Kidney tubule cell (primary cell): ENCODE measurements at places on chromosomes 12 and 14.

DNA sequence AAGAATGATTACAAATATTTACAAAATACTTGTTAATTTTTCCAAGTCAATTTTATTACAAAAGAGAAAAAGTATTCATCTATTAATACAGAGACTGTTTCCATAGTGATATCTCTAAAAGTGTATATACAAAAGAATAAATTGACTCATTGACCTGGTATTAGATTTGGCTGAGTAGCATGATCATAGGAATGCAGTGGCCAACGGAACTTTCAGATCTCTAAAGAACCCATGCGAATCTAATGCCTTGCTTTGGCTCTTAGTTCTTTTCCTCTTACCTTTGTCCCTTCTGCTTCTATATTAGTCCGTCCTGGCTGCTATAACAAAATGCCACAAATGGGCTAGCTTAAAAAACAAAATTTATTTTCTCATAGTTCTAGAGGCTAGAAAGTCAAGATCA, 717.8 kb downstream of the TMTC2 start:
- DNase-seq, result peak; percentile 9

- no peak for DNase-seq
Observed at GRCh38 chr14:64942531-64943111, at the start of gene GPX2. Gene GPX2 (minus strand): TSS chr14:64942745. CDS start chr14:64942726, 19 bp downstream.

DNA sequence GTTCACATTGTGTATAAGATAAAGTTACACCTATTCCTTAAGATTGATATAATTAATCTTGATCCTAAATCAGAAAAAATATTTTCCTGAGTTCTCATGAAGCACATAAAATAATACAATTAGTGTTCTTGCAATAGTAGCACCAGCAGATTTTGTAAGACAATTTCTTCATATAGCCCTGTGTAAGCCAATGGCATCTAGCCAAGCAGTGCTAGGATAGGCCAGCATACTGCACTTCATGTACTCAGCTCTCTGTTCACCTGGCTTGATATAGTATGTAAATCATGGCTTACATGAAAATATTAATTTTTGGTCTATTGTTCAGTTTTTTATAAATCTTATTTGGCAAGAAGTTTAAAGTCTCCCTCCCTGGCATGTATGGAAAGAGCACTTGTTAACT, 1.9 kb downstream of the KLRF2 start:
- no peak for DNase-seq

GRCh38 chr12:89038831-89039512, 313.3 kb downstream of the DUSP6 start:
- DNase-seq, result no peak

DNA sequence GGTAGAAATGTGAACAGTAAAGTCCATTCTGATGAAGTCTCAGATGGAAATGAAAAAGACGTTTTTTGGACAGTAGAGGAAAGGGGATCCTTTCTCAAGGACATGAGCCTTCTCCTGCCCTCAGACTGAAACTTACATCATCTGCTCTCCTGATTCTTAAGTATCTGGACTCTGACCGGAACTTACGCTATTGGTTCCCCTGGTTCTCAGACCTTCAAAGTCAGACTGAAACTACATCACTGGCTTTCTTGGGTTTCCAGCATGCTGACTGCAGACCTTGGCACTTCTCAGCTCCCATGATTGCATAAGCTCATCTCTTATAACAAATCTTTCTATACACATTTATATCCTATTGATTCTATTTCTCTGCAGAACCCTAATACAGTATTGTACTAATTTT, 291.0 kb downstream of the SNAPC1 start:
- DNase-seq, result no peak

GRCh38 chr14:102947321-102948103, 25.0 kb downstream of the AMN start:
- no peak for DNase-seq

- no peak for DNase-seq
Observed at GRCh38 chr14:94677213-94677612, 65.0 kb downstream of the SERPINA3 start.

DNA sequence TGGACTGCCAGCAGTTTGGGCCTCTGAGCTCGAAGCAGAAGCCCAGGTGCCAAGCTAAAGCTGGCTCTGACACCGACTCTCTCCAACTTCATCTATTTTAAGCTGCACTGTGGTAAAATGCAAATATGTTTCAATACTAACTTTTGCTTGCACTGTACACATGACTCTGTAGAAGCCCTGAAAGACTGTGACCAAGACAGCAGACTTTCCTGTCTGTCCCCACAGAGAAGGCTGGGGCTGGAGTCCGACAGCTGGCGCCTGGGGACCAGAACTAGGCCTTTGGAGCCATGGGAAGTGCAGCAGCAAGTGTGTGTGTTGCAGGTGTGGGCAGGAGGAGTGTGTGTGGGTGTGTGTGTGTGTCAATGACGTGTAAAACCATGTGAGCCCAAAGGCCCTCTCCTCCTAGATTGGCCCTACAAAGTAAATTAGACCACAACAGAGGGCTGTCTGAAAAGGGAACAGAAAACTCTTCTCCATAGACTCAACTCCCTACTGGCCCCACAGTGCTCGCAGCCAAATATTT, 16.4 kb upstream of the RAB35 start:
- DNase-seq, result no peak

DNA sequence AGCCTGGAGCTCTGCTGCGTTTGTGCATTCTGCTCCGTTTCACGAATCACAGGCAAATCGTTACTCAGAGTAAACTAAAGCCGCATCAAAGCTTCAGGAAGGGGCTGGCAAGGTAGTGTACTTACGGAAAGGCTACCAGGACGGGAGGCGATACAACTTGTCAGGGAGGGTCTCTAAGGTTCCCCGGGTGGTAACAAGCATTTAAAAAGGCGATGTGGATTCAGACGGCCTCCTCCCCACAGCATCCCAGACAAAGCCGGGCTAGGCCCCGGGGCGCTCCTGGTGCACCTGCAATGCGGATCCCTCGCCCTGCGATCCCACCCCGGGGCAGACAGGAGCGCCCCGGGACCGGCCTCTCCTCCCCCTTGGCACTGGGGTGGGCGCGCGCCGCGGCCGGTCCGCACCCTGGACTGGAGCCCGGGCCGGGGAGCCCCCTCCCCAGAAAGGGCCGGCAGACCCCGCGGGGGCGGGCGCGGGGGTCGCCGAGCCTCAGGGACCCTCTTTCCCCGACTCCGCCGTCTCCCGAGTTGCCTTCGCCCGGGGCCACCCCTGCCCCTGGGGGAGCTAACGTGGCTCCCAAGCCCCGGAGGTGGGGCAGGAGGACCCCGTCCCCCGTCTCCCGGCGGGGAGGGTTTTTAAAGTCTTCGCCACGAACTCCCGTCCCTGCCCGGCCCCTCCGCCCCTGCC, 718 bp downstream of the CCDC92 start:
- DNase-seq, result peak; percentile 64

DNA sequence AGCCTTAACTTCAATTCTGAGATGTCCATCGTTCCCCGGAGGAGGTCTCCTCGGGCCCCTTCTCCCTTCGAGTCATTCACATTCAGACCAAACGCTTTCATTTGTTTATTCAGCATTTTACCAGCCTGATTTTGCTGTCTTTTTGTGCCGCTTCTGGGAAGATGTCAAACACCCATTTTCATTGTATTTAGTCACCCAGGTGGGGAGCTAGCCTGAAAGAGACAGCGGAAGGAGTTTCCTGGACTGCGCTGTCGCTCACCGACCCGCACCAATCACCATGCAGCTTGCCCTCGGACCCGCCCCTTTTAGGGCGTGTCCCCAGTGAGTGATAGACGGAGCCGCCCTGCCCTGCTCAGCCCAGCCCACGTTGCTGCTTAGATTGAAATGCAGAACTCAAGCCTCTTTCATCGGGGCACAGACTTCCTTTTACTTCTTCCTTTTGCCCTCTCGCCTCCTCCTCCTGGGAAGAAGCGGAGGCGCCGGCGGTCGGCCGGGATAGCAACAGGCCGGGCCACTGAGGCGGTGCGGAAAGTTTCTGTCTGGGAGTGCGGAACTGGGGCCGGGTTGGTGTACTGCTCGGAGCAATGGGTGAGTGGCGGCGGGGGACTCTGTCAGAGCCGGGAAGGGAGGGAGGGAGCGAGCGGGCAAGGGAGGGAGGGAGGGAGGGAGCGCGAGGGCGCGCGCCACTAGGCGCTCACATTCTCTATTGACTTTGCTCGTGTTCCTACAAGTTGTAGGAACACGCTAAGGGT, at the start of gene PAX9:
Gene PAX9 (plus strand): TSS at position 355 of the 752 bp plus-strand sequence. CDS start 230 bp downstream, at position 585.
- peak; percentile 92 for DNase-seq

DNA sequence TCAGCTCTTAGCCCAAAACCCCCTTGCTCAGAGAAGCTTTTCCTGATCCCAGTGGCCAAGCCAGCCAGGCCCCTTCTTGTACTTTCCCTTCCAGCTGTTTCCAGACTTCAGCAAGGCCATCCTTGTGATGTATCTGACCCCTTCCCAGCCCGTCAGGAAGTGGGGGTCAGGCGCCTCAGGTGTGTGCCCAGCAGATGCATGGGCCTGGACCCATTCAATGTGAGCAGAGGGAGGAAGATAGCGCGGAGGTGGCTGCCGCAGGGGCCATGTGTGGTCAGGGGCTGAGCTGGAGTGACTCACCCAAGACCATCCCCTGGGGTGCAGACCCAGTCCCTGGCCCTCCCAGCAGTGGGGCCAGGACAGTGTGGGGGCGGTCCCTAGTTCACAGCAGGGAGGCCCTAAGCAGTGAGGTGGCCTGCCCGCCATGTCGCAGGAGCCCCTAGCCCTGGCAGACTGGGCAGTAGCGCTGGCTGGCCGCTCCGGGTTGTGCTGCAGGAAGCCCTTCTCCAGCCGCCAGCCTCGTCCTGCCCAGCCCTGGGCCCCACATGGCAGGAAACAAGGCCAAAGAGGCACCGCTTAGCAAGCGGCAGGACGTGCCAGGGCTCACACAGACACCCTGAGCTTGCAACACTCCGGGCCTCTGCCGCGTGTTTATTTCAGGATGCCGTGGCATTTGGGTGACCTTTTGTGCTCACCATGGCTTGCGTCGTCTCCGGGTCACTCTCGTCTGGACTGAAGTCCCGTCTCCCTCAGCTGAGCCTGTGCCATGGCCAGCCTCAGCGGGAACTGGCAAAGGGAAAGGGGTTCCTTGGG, 12.0 kb downstream of the ADSS1 start:
- peak; percentile 52 for DNase-seq

GRCh38 chr12:99271071-99271470, 376.5 kb upstream of the GARIN6 start:
- DNase-seq, result peak; percentile 63

DNA sequence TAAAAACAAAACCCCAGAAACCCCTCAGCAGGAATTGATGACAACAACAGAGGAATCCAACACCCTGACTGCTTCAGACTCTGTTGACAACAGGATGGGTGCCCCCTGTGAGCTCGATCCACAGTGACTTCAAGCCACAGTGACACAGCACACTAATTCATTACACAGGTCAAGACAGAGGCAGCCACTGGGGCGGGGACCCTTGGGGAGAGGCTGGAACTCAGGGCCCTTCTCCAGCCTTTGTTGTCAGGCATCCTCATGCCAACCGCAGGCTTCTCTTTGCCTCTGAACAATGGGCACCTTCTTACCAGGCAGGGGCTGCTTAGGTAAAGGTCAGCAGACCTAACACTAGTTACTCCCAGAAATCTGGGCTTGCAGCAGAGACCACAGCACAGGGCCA, 37.6 kb downstream of the ACADS start:
- no peak for DNase-seq

DNA sequence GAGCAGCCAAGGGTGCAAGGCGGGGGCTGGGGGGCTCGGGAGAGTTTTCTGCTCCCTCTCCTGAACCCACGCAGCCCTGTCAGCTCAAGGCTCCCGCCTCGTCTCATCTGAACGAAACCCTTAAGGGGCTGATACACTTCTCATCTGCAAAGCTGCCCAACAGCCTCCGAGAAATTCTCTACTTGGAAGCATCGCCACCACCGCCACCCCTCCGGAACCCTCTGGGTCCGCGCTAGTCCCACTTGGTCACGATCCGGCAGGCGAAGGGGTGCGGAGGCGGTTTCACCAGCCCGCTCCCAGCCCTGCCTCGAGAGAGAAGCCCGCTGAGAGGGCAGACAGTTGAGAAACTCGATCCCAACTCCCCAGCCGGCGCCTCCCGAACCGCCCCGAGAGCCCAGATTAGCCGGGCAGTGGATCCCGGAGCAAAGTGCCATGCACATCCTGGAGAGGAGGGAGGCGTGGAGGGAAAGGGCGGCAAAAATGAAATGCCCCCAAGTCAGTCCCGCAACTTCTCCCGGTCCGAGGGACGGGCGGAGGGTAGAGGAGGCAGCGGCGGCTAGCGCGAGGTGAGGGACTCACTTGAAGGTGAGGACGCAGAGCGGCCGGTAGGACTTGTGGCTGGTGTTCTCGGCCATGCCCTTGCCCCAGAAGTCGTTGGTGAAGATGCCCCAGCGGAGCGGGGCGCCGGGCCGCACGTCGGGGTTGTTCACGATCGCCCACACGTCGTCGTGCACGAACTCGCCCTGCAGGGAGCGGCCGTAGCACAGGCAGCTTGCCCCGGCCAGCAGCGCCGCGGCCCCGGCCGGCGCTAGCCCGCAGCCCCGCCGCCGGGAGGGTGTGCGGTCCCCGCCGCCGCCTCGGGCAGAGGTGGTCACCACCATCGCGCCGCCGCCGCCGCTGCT, 620 bp downstream of the TMTC1 start:
- DNase-seq, result peak; percentile 2

GRCh38 chr14:85016496-85016895, 513.4 kb upstream of the FLRT2 start:
- DNase-seq, result no peak

DNA sequence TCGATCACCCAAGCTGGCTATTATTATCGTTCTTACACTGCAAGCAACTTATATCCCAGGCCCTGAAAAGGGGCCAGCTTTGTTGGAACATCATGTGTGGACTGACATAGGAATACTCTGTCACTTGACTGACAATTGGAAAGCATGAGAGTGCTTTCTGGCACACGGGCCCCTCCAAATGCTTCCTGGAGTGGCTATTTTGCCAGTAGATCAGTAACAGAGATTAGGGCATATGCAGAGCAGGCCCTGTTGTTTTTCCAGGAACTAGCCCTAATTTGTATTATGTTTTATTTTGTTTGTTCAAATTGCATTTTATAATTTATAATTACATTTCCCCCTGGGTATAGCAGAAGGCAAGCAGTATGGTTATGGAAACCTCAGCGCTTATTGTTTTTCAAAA, 170.1 kb upstream of the FRMD6 start:
- no peak for DNase-seq

DNA sequence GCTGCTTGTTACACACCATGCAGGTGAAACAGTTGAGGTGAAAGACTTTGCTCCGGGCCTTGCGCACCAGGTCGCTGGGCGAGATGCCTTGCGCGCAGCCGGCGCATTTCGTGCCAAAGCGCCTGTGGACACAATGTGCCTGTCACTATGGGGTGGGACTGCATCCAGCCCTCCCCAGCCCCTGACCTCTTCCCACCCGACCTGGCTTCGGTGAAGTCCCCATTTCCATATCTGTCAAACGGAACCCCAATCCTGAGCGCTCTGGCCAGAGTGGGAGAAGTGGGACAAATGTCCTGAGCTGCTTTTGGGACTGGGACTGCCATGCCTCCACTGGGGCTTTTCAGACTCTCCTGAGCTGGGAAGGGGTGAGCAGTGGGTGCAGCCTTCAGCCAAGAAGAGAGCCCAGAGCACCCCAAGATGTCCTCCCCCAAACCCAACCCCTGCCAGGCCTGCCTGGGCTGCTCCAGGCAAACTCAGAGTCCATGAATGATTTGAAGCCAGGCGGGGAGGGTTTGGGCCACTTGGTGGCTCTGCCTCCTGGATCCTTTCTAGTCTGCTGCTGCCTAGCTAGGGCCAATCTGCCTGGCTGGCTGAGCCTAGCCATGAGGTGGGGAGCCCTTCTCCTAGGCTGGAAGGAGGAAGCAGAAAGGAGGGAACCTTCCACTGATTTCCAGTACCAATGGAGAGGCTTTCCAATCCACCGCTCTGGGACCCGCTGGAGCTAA, 2.3 kb downstream of the LHX5 start:
- no peak for DNase-seq
